ENCODE measurements at places on chromosomes 5 and 9.

GRCh38 chr5:127878174-127878750, 175.1 kb downstream of the CCDC192 start:
- no peak for DNase-seq

DNA sequence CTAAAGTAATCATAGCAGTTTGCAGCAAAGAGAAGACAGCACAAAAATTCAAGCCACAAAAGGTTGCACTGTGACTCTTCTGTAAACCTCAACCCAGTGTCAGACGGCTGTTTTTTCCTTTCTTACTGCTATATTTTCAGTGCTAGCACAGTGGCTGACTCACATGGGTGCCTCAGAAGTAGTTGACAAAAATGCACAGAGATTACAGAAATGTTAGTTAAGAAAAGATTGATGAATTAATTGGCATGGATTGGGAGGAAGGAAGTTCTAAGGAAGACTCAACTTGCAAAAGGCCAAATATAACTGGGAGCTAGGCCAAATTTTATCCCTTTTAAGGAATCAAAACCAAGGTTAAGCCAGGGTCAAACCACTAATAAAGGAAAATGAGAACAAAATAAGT, 43.7 kb upstream of the ITGA1 start:
- no peak for DNase-seq

GRCh38 chr5:144170276-144171024, at the start of the genes KCTD16 and YIPF5:
KCTD16 (plus strand) TSS chr5:144170873.
YIPF5 (minus strand) TSS chr5:144170659; CDS start chr5:144169955, 704 bp downstream.
- DNase-seq: peak; percentile 81

GRCh38 chr9:128684065-128684324, 5.0 kb upstream of the SET start:
- DNase-seq: no peak

DNA sequence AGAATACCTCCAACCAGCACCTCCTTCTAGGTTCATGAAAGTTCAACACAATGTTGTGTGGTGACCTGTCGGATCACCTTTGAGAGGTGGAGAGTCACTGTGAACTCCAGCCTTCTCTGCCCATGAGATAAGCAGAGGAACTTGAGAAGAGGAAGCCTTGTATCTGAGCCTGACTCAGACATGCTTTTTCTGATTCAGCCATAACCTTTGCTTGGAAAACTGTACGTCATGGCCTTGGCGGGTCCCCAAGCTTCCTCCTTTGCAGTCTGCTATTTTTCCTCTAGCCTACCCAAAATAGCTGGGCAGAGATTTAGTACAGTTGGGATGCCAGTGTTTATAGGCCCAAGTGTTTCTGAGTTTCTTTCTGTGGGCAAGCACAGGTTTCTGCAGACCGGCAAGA, 274.7 kb downstream of the CETN3 start:
- no peak for DNase-seq

- DNase-seq: no peak
These were observed 1.9 kb downstream of the TEX53 start for GRCh38 chr9:114655689-114656088.

DNA sequence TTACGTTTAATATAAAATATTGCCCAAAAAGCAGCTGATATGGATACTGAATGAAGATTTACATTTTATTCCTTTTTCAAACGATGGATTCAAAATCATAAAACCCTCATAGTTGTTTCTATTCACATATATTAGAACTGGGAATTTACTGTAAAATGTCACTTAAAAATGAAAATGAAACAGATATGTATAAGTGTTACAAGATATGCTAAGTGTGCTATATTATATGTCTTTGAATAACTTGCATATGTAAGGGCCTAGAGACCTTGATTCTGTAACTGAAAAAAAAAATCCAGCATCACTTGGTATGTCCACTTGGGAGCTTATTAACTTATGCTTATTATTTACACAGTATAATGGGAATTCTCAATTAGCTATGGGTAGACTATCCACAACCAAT, 43.2 kb downstream of the RFX3 start:
- no peak for DNase-seq

GRCh38 chr5:33300209-33300742, 140.5 kb upstream of the TARS1 start:
- no peak for DNase-seq

GRCh38 chr9:89579741-89580385, 24.9 kb upstream of the GADD45G start:
- DNase-seq: no peak

- no peak for DNase-seq
These were observed 116.7 kb downstream of the ROR2 start for GRCh38 chr9:91833096-91833877.

DNA sequence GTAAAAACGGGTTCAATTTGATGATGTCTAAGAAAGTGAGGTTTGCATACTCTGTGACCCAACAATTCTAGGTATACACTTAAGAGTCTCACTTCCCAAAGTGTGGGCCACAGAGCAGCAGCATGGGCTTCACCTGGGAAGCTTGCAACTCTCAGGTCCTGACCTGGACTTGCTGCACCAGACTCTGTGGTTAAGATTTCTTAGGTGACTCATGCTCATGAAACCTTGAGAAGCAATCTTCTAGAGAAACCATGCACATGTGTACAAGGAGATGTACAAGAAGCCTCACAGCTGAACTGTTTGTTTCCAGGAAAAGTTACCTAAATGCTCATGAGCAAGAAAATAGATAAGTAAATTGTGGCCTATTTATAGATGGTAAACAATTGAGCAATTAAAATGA, 30.0 kb downstream of the DNAJC21 start:
- DNase-seq: peak; percentile 74

DNA sequence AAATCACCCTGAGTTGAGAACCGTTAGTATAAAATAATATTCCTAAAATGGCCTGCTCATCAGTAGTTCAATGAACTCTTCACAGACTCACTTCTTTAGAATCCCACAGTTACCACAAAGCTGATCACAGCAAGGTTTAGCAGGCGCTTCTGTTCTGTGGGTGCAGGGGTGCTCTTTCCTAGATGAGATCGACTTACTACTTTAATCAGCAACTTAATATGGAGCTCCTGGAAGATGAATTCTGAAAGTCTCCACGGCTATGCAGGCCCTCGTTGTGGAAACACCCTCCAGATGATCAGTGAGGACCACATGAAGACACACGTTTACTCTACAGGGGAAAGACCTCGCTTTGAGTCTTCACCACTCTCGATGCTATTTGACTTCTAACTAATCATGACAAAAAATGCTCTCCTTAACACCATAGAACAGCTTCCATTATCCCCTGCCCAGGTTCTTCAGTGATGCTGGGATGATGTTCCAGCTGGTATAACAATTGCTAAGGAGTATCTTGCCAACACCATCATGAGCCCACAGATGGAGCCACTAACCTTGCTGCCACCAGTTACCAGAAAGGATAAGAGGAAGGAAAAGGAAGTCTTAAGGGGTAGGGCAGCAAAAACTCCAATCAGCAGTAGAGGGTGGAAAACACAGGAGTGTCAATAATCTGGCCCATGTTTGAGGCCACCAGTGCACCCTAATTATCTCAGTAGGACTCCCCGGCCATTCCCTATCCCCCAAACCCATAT, 17.9 kb upstream of the GPX8 start:
- DNase-seq: no peak

DNA sequence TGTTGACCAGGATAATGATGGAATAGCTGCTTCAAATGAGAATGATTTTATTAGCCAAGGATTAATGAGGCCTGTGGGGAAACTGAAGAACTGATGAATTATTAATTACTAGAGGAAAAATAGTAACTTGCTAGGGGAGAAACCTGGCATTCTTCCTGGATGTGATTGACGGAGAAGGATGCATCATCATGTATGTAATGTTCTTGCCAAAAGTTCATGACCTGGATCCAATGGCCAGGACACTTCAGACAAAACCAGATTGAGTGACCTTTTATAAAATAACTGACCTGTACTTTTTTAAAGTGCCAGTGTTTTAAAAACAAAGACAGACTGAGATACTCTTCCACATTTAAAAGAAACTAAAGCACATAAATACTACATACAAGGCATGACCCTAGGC, 23.7 kb downstream of the KIAA1191 start:
- DNase-seq: no peak

GRCh38 chr9:87534036-87534435, 36.4 kb downstream of the DAPK1 start:
- DNase-seq: no peak

- no peak for DNase-seq
These were observed 11.8 kb upstream of the NDUFB6 start for GRCh38 chr9:32584784-32585183.

- DNase-seq: peak; percentile 45
These were observed 169.8 kb upstream of the GRAMD2B start for GRCh38 chr5:126253406-126253805.

GRCh38 chr5:91072881-91073280, 310.2 kb downstream of the ARRDC3 start:
- no peak for DNase-seq

DNA sequence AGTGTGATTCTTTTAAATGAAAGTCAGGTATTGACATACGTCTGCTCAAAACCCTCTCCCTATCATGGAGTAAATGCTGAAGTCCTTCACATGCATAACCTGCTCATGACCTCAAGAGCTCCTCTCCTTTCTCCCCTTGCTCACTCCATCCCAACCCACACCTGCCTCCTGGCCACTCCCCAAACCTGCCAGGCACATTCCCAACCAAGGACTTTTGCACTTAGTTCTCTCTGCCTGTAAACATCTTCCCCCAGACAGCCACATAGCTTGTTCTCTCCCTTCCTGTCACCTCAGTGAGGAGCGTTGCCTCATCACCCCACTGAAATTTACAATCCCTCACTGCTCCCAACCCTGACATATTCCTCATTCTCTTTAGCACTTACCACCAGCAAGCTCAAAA, 8.7 kb downstream of the SETD9 start:
- no peak for DNase-seq

- no peak for DNase-seq
These were observed 55.1 kb upstream of the XPA start for GRCh38 chr9:97752274-97752673.

DNA sequence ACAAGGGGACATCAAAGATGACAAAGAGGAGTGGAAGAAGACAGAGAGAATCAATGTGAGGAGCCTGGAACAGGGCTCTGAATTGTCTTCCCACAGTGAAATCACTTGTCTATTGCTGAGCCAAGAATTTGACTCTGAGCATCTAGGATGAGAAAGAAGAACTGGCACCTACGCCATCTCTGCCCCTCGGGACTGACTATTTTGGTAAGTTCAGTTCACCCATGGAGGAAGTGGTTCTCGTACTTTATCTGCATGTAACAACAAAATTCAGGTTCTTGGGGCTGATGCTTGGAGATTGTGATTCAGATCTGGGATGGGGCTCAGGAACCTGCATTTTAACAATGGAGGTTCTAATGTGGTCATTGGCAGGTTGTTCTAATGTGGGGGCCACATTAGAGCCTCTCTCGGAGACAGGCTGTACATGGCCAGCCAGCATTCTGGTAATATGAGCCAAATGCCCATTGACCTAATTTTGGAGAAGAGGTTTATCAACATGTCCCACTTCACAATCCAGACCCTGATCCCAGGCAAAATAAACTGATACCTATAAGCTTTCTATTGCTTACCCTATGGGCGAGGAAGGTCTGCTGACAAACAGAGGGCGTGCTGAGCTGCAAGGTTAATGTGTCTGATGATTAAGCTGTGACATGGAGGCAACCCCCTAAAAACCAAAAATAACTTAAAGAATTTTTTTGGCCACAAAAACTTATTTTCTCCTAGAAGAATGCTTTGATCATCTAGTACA, 2.7 kb upstream of the IL12B start:
- no peak for DNase-seq

DNA sequence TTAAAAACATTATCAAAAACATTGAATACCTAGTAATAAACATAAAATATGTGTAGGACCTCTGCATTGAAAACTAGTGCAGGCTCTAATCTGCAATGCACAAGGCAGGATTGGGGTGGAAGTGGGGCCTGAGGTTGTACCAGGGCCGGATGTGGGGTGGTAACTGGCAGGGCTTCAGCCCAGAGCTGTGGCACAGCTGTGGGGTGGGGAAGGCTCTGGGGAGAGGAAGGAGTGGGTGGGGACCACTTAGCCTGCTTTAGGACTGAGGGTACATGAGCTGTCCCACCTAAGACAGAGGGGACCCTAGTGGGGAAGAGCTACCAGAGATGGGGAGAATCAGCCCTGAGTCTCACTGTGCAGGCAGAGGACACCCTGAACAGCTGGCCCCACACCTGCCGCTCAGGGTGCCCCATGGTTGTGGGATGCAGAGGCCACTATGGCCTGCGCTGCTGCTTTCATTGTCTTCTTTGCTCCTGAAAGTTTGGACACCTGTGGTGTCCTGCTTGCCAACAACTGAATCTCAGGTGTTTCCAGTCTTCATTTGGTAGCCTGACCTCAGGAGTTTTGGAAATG, 311.4 kb downstream of the TLE4 start:
- DNase-seq: no peak

GRCh38 chr5:179973391-179973790, 65.7 kb upstream of the TBC1D9B start:
- no peak for DNase-seq

DNA sequence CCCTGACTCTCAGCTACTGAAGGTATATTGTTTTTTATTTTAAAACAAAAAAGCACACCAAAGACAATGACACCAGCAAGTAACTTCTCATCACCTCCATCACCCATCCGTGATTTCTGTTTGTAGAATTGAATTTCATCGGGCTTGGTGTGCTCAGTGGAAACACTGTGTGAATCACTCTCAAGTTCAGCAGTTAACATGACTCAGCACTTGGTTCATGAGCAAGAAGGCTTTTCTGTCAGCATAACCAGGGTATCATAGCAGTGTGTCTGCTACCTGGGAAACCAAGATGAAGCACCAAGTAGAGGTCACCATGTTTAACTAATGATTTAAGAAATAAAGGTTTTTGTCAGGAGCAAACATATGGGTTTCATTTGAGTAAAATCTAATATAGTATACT, 123.7 kb downstream of the INSYN2B start:
- DNase-seq: peak; percentile 68

DNA sequence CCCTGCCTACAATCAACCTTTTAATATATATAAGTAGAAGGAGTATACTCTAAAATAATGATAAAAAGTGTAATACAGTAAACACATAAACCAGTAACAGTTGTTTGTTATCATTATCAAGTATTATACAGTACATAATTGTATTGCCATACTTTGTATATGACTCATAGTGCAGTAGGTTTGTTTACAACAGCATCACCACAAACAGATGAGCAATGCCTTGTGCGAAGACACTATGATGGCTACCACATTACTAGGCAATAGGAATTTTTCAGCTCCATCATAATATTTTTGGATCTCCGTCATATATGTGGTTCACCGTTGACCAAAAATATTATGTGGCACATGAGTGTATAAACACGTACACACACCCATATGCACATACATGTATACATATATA, 69.7 kb upstream of the APC start:
- DNase-seq: no peak
